ENCODE measurements at places on chromosomes 2 and 18.

- H3K4me1 ChIP-seq, result no peaks in the 10 kb centered on the region
- H3K27me3 ChIP-seq, result no peaks in the 10 kb centered on the region
- no peak overlapping the region for H3K27ac ChIP-seq
- peaks cover 45% of the 10 kb centered on the region for H3K36me3 ChIP-seq
- no peak overlapping the region for H3K4me3 ChIP-seq
Observed at GRCh38 chr2:45390861-45391260, 220.2 kb downstream of the SRBD1 start.

DNA sequence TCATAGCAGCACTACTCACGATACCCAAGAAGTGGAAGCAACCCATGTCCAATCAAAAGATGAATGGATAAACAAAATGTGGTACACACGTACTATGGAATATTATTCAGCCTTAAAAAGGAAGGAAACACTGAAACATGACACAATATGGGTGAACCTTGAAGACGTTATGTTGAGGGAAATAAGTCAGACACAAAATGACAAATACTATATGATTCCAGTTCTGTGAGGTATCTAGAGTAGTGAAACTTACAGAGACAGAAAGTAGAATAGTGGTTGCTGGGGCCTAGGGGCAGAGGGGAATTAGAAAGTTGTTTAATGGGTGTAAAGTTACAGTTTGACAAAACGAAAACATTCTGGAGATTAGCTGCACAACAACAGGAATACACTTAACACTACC, 24.7 kb downstream of the TLK1 start:
- H3K4me3 ChIP-seq, result no peak overlapping the region
- no peaks in the 10 kb centered on the region for H3K36me3 ChIP-seq
- H3K27ac ChIP-seq, result peak overlapping the region; percentile 73
- no peaks in the 10 kb centered on the region for H3K27me3 ChIP-seq

GRCh38 chr2:43905371-43905803, 66.6 kb downstream of the ABCG8 start:
- peaks cover 17% of the 10 kb centered on the region for H3K4me1 ChIP-seq
- peak overlapping the region; percentile 64 for H3K27ac ChIP-seq
- DNase-seq, result no peak
- H3K4me3 ChIP-seq, result no peak overlapping the region
- H3K27me3 ChIP-seq, result no peaks in the 10 kb centered on the region
- peaks cover 64% of the 10 kb centered on the region for H3K36me3 ChIP-seq

- H3K4me1 ChIP-seq, result no peaks in the 10 kb centered on the region
- H3K4me3 ChIP-seq, result no peak overlapping the region
- H3K27me3 ChIP-seq, result no peaks in the 10 kb centered on the region
- no peak for DNase-seq
Observed at GRCh38 chr2:228657807-228658402, 476.4 kb upstream of the SPHKAP start.

- no peaks in the 10 kb centered on the region for H3K4me1 ChIP-seq
- no peak overlapping the region for H3K27ac ChIP-seq
- no peak for DNase-seq
- no peaks in the 10 kb centered on the region for H3K36me3 ChIP-seq
Observed at GRCh38 chr2:40251137-40251536, 200.8 kb downstream of the SLC8A1 start.

GRCh38 chr2:159202568-159203071, 83.9 kb downstream of the WDSUB1 start:
- no peaks in the 10 kb centered on the region for H3K36me3 ChIP-seq
- no peak overlapping the region for H3K4me3 ChIP-seq
- DNase-seq, result no peak
- H3K4me1 ChIP-seq, result peaks cover 18% of the 10 kb centered on the region

DNA sequence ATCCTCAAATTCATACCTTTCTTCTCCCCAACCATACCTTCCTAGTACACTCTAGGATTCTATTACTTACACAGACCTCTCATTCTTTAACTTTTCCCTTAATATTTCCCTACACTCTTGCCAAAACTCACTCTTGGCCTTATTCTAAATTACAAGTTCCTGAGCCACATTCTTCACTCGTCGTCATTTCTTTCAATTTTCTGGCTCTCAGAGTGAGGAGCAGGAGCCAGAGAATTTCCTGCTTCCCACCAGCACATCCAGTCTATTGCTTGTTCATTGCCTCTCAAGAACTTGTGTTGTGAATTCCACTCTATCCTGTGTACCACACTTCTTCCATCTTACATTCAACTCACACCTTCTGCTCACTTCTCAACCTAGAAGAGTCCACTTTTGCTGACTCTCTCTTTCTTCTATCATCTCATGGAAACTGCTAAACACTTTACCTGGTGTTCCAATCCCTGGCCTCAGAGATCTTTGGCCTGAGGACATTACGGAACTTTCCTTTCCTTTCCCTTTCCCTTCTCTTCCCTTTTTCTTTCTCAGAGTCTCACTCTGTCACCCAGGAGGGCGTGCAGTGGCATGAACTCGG, 171.6 kb downstream of the PLCL1 start:
- no peak overlapping the region for H3K27ac ChIP-seq
- no peak overlapping the region for H3K4me3 ChIP-seq
- no peaks in the 10 kb centered on the region for H3K36me3 ChIP-seq
- no peak for DNase-seq
- peaks cover 6% of the 10 kb centered on the region for H3K4me1 ChIP-seq

- H3K27ac ChIP-seq, result no peak overlapping the region
- no peaks in the 10 kb centered on the region for H3K4me1 ChIP-seq
- H3K4me3 ChIP-seq, result no peak overlapping the region
- peaks cover 5% of the 10 kb centered on the region for H3K27me3 ChIP-seq
- H3K36me3 ChIP-seq, result no peaks in the 10 kb centered on the region
- DNase-seq, result no peak
Observed at GRCh38 chr2:75807992-75808391, 97.3 kb upstream of the GCFC2 start.

DNA sequence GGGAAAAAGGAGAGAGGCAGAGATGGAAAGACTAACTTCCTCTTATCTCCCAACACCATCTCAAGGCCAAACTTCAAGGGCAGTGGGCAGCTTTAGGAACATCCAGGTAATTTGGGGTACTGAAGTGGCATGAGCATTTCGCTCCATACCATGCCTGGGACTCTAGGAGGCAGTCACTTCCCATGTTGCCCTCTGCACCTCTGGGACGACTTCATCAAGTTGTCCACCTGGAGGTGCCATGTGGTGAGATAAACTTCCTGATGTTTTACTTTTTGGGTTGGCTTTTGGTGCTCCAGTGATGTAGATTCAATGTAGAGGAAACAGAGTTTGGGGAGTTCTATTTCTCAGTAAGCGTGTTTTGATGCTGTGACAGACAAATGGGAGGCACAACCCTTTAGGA, 56.3 kb upstream of the UPP2 start:
- no peaks in the 10 kb centered on the region for H3K4me1 ChIP-seq
- no peak overlapping the region for H3K27ac ChIP-seq
- no peaks in the 10 kb centered on the region for H3K27me3 ChIP-seq
- H3K4me3 ChIP-seq, result no peak overlapping the region
- H3K36me3 ChIP-seq, result no peaks in the 10 kb centered on the region

DNA sequence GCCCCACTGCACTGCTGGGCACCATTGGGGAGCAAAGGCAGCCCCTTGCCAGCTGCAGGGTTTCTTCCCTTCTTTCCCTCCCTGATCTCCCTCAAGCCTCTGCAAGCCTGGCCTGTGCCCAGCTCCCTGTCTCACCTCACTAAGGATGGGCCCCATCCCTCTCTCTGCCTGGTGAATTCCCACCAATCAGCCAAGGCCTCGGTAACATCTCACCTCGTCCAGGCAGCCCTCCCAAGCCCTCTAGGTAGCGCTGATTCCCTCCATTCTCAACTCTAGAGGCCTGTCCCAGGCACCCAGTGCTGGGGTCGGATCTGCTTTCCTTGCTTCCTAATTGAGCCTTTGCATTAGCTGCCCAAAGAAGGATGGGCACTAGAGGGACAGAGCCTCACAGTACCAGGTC, 63.0 kb downstream of the CELF4 start:
- no peaks in the 10 kb centered on the region for H3K36me3 ChIP-seq
- H3K4me1 ChIP-seq, result no peaks in the 10 kb centered on the region
- no peak for DNase-seq
- no peak overlapping the region for H3K27ac ChIP-seq
- no peaks in the 10 kb centered on the region for H3K27me3 ChIP-seq

- peaks cover 39% of the 10 kb centered on the region for H3K4me1 ChIP-seq
- H3K27me3 ChIP-seq, result no peaks in the 10 kb centered on the region
- no peak overlapping the region for H3K4me3 ChIP-seq
- DNase-seq, result no peak
- no peaks in the 10 kb centered on the region for H3K36me3 ChIP-seq
Observed at GRCh38 chr2:196099916-196100315, 31.3 kb upstream of the DNAH7 start.

DNA sequence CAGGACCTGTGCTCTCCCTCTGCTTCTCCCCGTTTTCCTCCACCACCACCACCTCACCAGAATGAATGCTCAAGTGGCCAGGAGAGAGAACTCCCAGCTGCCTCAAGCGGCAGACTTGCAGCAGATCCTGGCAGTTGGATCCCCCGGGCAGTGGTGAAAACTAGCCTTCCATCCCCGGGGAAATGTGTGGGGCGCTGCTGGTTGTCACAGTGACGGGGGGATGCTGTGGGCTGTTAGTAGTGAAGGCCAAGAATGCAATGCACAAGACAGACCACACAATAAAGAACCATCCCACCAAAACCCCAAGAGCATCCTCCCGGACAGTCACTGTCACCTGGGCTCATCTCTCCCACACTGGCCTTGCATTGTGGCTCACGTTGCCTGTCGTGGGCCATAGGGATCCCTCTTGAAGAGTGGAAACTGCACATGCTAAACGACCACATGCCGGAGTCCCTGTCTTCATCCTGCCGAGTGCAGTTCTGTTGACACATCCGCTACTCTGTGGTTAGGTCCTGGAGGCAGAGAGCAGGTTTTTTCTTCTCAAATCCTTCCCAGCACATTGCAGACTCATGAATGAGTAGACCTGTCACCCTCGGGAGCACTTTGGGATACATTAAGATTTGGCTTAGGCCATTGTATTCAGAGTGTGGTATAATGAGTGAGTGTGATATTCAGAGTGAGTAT, 13.5 kb downstream of the SPATA3 start:
- H3K27ac ChIP-seq, result no peak overlapping the region
- H3K36me3 ChIP-seq, result no peaks in the 10 kb centered on the region
- no peaks in the 10 kb centered on the region for H3K4me1 ChIP-seq
- DNase-seq, result no peak
- no peak overlapping the region for H3K4me3 ChIP-seq

GRCh38 chr2:26770986-26771586, 7.0 kb downstream of the SLC35F6 start:
- no peaks in the 10 kb centered on the region for H3K27me3 ChIP-seq
- no peak overlapping the region for H3K4me3 ChIP-seq
- peaks cover 12% of the 10 kb centered on the region for H3K36me3 ChIP-seq
- H3K27ac ChIP-seq, result no peak overlapping the region

DNA sequence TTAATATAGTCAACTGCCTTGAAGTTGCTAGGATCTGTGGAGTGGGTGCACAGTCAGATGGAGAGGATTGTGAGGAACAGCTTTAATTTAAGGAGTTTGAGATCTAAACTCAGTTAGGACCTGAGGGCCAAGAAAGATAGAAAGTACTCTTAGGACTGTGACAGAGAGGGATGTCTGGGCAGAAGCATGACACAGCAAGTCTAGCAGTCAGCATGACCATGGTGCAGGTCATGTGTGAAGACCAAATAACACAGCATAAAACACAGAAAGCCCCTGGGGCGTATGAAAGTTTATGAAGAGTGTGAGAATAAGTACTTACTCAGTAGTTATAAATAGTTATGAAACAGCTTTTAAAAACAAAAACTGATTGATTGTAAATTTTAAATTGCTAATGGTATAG, 107.2 kb downstream of the GALNT1 start:
- no peaks in the 10 kb centered on the region for H3K4me1 ChIP-seq
- H3K27ac ChIP-seq, result no peak overlapping the region
- H3K27me3 ChIP-seq, result no peaks in the 10 kb centered on the region

DNA sequence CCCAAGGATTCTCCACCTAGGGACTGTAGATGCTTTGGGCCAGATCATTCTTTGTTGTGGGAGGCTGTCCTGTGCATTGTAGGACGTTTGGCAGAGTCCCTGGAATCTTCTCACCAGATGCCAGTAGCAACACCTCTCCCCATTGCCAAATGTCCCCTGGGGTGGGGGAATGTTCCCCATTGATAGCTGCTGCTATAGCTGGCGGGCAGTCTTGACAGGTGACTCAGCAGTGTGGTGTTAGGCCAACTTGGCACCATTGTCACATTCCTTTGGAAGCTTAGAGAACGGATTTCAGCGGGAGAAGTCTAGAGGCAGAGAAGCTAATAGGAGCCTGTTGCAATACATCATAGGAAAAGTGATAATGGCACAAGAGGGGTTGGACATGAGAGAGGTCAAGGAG, 495.7 kb upstream of the SMIM21 start:
- no peaks in the 10 kb centered on the region for H3K36me3 ChIP-seq
- no peaks in the 10 kb centered on the region for H3K4me1 ChIP-seq
- H3K4me3 ChIP-seq, result no peak overlapping the region
- no peak for DNase-seq
- H3K27me3 ChIP-seq, result peaks cover 6% of the 10 kb centered on the region
- no peak overlapping the region for H3K27ac ChIP-seq

DNA sequence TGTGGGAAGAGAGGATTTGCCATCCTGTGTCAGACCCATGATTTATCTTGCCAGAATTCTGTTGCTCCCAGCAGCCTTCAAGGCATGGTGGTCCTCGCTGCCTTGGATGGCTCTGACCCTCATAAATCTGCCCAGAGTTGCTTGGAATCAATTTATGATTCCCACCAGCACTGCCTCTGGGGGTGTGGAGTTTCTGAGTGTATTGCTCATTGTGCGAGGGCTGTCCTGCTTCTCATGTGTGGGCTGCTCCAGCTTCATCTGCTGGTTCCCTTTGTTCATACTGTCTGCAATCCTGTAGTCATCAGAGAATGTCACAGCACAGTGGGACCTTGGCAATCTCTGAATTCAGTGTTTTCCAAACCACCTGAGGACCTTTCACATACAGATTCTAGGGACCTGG, 139.8 kb downstream of the CLIP4 start:
- H3K27me3 ChIP-seq, result peaks cover 17% of the 10 kb centered on the region
- H3K36me3 ChIP-seq, result no peaks in the 10 kb centered on the region
- H3K4me3 ChIP-seq, result no peak overlapping the region
- H3K27ac ChIP-seq, result no peak overlapping the region
- no peaks in the 10 kb centered on the region for H3K4me1 ChIP-seq
- no peak for DNase-seq

DNA sequence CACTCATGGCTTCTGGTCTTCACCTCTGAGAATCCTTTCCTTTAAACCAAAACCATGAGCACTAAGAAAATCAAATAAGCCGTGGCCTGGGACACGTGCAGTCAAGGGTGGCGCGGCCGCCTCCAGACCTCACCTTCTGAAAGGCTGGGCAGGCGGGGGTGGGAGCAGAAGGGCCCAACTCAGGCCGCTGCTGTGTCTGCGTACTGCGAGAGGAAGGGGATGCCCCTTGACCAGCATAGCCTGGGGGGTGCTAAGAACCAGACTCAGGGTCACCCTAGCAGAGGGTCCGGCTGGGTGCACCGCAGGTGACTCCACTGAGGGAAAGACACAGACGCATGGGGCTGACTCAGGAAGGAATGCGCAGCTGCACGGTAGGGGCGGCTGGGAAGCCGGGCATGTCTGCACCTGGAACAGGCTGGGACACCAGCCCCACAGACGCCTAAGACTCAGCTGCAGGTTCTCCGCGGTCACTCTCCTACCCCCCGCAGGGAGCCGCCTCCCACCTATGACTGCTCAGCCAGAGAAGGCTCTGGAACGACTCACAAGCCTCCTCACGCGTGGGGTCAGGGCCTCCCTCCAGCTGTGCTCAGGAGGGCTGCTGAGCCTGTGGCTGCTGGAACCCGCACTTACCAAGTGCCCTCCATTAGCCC, 432.4 kb upstream of the MYT1L start:
- no peak overlapping the region for H3K4me3 ChIP-seq
- no peaks in the 10 kb centered on the region for H3K36me3 ChIP-seq
- no peak for DNase-seq
